Left lobe of liver (tissue), 2 donors: ENCODE measurements at places on chromosomes 6 and 20. TPM values are rescaled to one million over a fixed set of nuclear protein-coding genes. Genes with fewer than 3 reads are reported as not detected.

DNA sequence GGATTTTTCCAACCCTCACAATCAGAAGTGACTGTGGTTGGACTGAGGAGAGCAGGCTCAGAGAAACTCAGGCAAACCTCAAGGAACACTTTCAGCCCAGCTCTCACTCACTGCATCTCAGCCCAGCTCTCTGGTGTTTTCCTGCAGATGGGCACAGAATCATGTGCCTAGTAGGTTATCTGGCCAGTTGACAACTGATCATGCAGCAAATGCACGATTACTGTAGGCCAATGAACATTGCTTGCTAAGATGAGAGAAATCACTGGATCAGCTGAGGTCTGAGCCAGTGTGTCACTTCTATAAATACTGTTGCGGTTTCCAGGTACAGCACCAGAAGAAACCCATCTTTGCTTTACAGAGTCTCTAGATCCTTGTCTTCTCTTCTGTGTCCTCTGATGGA is 540.5 kb downstream of the CD83 start:
- no peak for DNase-seq

DNA sequence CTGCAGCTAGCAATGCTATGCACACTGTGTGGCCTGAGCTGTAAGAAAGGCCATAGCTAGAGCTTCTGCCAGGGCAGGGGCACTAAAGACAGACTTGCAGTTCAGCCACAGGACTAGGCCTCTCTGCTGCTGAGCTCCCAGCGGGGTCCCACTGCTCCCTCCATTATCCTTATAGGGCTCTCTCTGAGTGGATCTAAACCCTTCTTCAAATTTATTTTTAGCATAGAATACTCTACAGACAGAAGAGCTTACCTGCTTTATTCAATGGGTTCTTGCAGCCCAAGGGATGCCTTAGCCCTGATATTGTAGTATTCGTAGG is 100.9 kb upstream of the MLN start:
- DNase-seq = no peak

- no peak for DNase-seq
Measured at GRCh38 chr6:17334265-17334664, 53.1 kb downstream of the RBM24 start.

- DNase-seq = no peak
Measured at GRCh38 chr6:26273673-26274588, 91.1 kb upstream of the BTN3A2 start.

DNA sequence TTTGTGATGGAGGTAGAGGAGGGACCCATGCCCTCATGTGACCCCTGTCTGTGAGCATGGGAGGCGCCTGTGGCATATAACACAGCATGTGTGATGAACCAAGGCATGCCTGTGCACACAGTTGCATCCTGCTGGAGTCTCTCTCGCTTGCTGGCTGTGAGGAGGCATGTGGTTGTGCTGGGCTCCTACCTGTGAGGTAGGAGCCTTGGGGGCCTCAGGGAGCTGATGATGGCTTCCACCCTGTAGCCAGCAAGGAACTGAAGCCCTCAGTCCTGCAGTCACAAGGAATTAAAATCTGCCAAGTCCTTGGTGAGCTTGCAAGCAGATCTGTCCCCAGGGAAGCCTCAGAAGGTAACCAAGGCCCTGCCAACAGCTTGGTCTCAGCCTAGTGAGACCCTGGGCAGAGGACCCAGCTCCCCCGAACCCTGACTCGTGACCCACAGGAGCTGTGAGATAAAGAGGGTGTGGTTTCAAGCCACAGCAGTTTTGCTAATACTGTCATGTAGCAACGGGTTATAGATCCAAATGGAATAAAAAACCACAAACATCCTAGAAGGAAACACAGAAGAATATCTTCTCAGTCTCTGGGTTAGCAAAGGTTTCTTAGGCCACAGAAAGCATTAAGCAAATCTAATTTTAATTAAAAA is 145.7 kb downstream of the WDR27 start:
- DNase-seq = no peak

- no peak for DNase-seq
Measured at GRCh38 chr6:127592964-127593363, 16.0 kb downstream of the C6orf58 start.

GRCh38 chr6:5389086-5389745 is 127.9 kb downstream of the FARS2 start:
- no peak for DNase-seq

DNA sequence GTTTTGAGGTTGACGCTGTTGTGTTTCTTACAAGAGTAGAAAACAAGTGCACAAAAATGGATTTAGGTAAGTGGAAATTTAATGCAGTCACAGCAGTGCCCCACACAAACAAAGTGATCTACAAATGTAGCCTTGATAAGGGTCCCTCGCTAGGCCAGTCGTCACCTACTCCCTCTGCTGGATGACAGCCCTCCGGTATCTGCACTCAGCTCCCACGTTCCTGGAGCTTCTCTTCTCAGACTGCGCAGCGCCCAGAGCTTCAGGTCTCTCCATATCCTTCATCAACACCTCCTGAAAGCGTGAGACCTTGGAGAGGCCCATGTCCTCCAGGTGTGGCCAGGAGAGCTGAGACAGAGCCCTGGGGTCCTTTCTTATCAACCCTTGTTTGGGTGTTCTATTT is 58.3 kb upstream of the MAP3K4 start:
- DNase-seq = no peak

- DNase-seq = no peak
Measured at GRCh38 chr20:7693761-7694160, 246.5 kb downstream of the HAO1 start.

DNA sequence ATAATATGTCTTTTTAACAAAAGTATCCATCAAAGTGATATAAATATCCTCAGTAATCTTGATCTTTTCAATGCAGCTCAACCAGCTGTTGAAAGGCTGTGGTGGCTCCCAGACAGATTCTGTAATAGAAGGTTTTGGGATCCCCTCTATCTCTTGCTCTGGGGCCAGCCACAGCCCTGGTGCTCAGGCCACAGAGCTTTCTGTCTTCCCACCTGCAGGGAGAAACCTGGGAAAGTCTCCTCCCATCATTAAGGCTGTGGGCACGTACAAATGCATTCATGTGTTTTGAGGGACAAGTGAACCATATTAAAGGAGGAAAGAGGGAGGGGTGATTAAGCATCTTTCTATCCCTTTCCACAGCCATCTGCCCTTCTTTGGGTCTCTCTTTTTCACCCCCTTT is 183.1 kb downstream of the PRDM13 start:
- no peak for DNase-seq

DNA sequence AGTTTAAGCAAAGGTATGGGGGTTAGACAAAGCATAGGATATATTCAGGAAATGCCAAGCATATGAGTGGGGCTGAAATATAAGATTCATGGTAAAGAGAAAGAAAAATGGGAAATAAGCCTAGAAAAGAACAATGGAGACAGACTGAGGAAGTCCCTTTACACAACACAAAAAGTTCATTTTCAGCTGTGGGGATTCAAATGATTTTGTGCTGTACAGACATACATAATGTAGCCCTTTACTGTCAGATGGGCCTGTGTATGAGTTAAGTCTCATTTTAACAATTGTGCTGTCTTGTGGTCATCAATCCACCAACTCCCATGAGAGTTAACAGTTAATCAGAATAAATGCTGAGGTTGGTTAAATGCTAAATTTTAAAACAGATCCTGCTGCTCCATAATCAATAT is 37.2 kb downstream of the REV3L start:
- DNase-seq = no peak

DNA sequence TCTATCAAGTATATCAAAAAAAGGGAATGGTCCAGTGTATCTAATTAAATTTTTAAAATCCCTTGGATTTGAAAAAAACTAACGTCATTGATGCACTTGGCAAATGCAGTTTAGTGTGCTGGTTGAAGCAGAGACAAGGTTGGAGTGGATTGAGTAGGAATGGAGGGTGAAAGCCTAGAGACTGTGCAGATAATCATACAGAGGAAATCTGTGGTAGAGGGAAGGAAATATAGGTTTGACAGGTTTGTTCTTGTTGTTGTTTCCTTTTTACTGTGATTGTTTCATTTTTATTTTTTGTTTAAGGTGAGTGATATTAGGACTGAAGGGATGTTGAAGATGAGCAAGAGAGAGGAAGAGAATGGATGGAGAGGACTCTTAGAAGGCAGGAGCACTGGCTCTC is 29.0 kb upstream of the L3MBTL3 start:
- no peak for DNase-seq

Gene C20orf202
- not detected for total RNA-seq

Gene OR2J3
- not detected for total RNA-seq

Gene CDKN1A
- total RNA-seq = 32.6 TPM

Gene PKIB
- total RNA-seq = 2.1 TPM

Gene GSTA2
- 45.2 TPM for total RNA-seq

Gene DEFB124
- total RNA-seq = not detected

Gene PRSS16
- total RNA-seq = 0.08 TPM
